Osteoblast (primary cell): ENCODE measurements at places on chromosomes 3 and 15. TPM values are rescaled to one million over a fixed set of nuclear protein-coding genes. Genes with fewer than 3 reads are reported as not detected.

- no peak overlapping the region for H3K27ac ChIP-seq
- DNase-seq, result no peak
- H3K27me3 ChIP-seq, result no peaks in the 10 kb centered on the region
- H3K4me3 ChIP-seq, result no peak overlapping the region
Observed at GRCh38 chr15:80730926-80731325, 35.8 kb downstream of the ABHD17C start.

DNA sequence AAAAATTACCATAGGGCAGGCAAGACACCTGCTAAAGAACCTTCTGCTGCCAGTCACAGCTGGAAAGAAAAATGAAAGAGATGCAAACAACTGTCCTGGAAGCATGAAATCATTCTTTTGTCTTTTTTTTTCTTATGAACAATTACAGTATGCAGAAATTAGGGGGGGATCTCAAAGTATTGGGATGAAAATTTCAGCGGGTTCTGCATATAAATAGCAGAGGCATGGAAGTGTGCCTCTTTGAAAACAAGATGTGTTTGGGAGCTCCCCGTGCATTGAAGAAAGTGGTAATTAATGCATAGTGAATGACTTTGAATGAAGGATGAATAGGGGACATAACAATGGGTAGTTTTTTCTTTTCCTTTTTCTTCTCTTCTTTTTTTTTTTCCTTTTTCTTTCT is 431.2 kb downstream of the SOX2 start:
- H3K36me3 ChIP-seq, result no peaks in the 10 kb centered on the region
- H3K4me3 ChIP-seq, result no peak overlapping the region
- no peak for DNase-seq

- no peak overlapping the region for H3K27ac ChIP-seq
- peaks cover 48% of the 10 kb centered on the region for H3K27me3 ChIP-seq
- H3K36me3 ChIP-seq, result no peaks in the 10 kb centered on the region
- no peaks in the 10 kb centered on the region for H3K4me1 ChIP-seq
- DNase-seq, result no peak
Observed at GRCh38 chr15:60116456-60117089, 112.5 kb downstream of the FOXB1 start.

GPR27 gene
- under 0.01 TPM in 1 of 2 replicates, not detected in the other for total RNA-seq

PLA2G4F gene
- total RNA-seq, result not detected in 2 replicates
